ENCODE measurements at places on chromosomes 16 and 17. TPM values are rescaled to one million over a fixed set of nuclear protein-coding genes. Genes with fewer than 3 reads are reported as not detected.

The MYH13 gene
- not detected for polyA plus RNA-seq

The KRT20 gene
- polyA plus RNA-seq = not detected

The AOC3 gene
- not detected for polyA plus RNA-seq

The KCNJ18 gene
- not detected for polyA plus RNA-seq

The FLYWCH2 gene
- 18.0 TPM for polyA plus RNA-seq

The SULT1A1 gene
- 3.3 TPM for polyA plus RNA-seq

The IGF2BP1 gene
- not detected for polyA plus RNA-seq

The DPEP3 gene
- 1.5 TPM for polyA plus RNA-seq

The RCVRN gene
- not detected for polyA plus RNA-seq

The MAPT gene
- polyA plus RNA-seq = 0.33 TPM

The TMC5 gene
- polyA plus RNA-seq = not detected

The CCR7 gene
- polyA plus RNA-seq = 1,531 TPM

The TMEM88 gene
- polyA plus RNA-seq = not detected

The ZFP3 gene
- polyA plus RNA-seq = 1.6 TPM

The C16orf96 gene
- polyA plus RNA-seq = not detected

The RND2 gene
- not detected for polyA plus RNA-seq

The PSKH1 gene
- polyA plus RNA-seq = 34.5 TPM

The MYL11 gene
- polyA plus RNA-seq = 4.2 TPM

The SDR42E2 gene
- 0.45 TPM for polyA plus RNA-seq

The HASPIN gene
- 0.13 TPM for polyA plus RNA-seq

The EMC8 gene
- 21.6 TPM for polyA plus RNA-seq

The TMEM94 gene
- polyA plus RNA-seq = 8.4 TPM

Data from naive thymus-derived CD8-positive, alpha-beta T cell (primary cell).